ENCODE measurements at places on chromosomes 3 and 15. TPM values are rescaled to one million over a fixed set of nuclear protein-coding genes. Genes with fewer than 3 reads are reported as not detected.

Gene LSAMP
- total RNA-seq: 0.88 TPM

GRCh38 chr3:11508346-11509172, 135.2 kb downstream of the VGLL4 start:
- no peak overlapping the region for H3K4me3 ChIP-seq
- peaks cover 6% of the 10 kb centered on the region for H3K4me1 ChIP-seq
- no peaks in the 10 kb centered on the region for H3K27me3 ChIP-seq
- H3K27ac ChIP-seq: peak overlapping the region; percentile 99
- DNase-seq: no peak
- H3K36me3 ChIP-seq: no peaks in the 10 kb centered on the region

GRCh38 chr15:57033715-57034439, 115.4 kb downstream of the TCF12 start:
- no peaks in the 10 kb centered on the region for H3K4me1 ChIP-seq
- no peaks in the 10 kb centered on the region for H3K27me3 ChIP-seq
- no peak overlapping the region for H3K4me3 ChIP-seq
- H3K36me3 ChIP-seq: no peaks in the 10 kb centered on the region
- no peak overlapping the region for H3K27ac ChIP-seq
- no peak for DNase-seq

DNA sequence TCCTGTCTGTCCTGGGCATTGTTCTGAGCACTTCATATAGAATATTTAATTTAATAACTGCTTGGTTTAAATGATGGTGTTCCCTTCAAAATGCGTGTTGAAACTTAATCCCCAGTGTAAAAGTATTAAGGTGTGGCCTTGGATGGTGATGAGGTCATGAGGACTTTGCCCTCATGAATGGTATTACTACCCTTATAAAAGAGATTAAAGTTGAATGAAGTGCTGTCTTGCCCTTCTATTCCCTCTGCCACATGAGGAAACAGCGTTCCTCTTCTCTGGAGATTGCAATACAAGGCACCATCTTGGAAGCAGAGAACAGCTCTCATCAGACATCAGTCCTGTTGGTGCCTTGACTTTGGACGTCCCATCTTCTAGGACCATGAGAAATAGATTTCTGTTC, 374.4 kb downstream of the PTPRG start:
- no peak for DNase-seq
- H3K4me1 ChIP-seq: peaks cover 2% of the 10 kb centered on the region
- no peaks in the 10 kb centered on the region for H3K36me3 ChIP-seq
- H3K4me3 ChIP-seq: no peak overlapping the region
- H3K27me3 ChIP-seq: no peaks in the 10 kb centered on the region
- H3K27ac ChIP-seq: no peak overlapping the region

- H3K4me3 ChIP-seq: no peak overlapping the region
- no peaks in the 10 kb centered on the region for H3K4me1 ChIP-seq
- no peaks in the 10 kb centered on the region for H3K36me3 ChIP-seq
- H3K27me3 ChIP-seq: no peaks in the 10 kb centered on the region
- DNase-seq: no peak
Observed at GRCh38 chr3:21426920-21427319, 324.1 kb downstream of the ZNF385D start.

Data from aorta (tissue), 5 donors.